Osteoblast (primary cell): ENCODE measurements at places on chromosomes 3 and 15. TPM values are rescaled to one million over a fixed set of nuclear protein-coding genes. Genes with fewer than 3 reads are reported as not detected.

- no peak for DNase-seq
These were observed 246.0 kb upstream of the NAALADL2 start for GRCh38 chr3:174613173-174613572.

GRCh38 chr15:27095886-27096624 lies 125.1 kb downstream of the GABRG3 start:
- no peak for DNase-seq

- DNase-seq = no peak
These were observed 67.5 kb downstream of the TMEM39A start for GRCh38 chr3:119395923-119396358.

GRCh38 chr3:36969540-36970432 lies 23.1 kb downstream of the EPM2AIP1 start:
- peak; percentile 94 for DNase-seq

GRCh38 chr3:112682361-112682760 lies 41.4 kb upstream of the CCDC80 start:
- DNase-seq = peak; percentile 26

GRCh38 chr15:33581032-33581431 lies 270.3 kb downstream of the RYR3 start:
- DNase-seq = no peak

TGM5 gene
- total RNA-seq = not detected in 2 replicates

PP2D1 gene
- not detected in 2 replicates for total RNA-seq

DCP1A gene
- 14.4 and 16.6 TPM in 2 replicates for total RNA-seq
